ENCODE measurements at places on chromosomes 7 and 10.

DNA sequence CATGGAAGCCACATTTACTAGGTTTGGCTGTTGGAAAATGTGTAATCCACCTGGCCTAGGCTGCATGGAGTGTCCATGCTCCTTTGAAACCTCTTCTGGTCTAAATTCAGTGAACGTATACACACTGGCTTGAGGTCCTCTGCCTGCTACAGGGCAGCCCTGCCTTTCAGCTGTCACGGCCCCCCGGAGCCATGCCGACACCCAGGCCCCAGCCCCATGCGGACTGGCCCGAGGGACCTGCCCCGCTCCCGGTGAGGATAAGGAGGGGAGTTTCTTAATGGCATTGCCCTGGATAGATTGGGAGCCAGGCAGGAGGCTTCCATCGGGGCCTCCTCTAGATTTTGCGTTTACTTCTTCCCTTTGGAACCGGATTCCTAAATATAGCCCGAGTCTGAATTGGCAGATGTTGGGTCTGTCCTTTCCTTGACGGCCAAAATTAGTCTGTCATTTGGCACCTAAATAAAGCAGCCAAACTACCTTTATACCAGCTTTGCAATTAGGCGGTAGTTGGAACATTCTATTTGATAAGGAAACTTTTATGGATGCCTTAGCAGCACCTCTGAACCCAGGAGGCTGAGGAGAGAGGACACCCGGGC lies 72.1 kb upstream of the SH2B2 start:
- DNase-seq, result no peak

- DNase-seq, result no peak
Measured at GRCh38 chr7:37945336-37945735, 24.9 kb downstream of the EPDR1 start.

DNA sequence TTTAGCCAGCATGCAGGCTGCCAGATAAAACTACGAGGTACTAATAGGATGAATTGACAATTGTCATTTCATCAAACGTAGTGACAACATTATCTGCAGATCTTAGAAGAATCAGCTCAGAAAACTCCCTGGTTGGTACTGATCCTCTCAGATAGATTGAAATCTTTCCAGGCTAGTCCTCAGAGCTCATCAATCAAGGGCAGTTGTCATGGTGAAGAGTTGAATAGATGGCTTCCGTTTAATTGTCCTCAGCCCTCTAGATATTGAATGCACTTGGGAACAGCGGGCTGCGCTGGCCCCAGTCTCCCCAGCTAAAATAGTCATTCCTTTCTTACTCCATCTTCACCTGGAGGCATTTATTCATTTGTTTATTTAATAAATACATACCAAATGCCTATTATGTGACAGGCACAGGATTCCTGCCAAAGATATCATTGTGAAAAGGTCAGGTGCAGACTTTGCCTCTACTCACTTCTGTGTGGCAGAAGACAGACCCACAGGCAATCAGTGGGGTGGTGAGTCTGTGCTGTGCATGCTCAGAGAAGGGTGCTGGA lies 1081.6 kb downstream of the TYW1 start:
- no peak for DNase-seq

DNA sequence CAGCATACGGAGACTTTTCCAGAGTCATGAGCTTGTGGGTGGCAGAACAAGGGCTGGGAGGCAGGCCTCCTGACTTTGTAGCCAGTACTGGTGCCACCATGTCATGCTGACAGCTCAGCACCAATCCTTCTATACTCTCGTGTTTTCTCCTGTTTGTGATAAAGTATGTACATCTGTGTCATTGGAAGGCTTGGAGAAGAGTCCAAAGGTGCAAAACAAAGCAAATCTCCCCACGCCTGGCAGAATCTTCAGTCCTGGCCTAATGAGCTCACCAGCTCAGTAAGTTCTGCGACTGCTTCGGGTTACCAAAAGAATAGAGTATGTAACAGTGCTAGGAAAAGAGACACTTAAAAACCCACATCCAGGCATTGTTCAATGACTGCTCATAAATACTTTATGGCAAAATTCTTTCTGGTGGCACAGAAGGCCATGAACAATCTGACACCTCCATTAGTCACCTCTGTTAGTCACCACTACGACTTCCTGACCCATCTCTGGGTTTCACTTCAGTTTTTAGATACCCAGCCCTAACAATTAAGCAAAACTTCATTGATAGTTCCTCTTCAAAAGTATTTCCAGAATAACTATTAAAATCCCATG lies 24.5 kb downstream of the STEAP1 start:
- DNase-seq, result no peak

GRCh38 chr10:50538555-50539398 lies 85.0 kb downstream of the SGMS1 start:
- DNase-seq, result no peak

DNA sequence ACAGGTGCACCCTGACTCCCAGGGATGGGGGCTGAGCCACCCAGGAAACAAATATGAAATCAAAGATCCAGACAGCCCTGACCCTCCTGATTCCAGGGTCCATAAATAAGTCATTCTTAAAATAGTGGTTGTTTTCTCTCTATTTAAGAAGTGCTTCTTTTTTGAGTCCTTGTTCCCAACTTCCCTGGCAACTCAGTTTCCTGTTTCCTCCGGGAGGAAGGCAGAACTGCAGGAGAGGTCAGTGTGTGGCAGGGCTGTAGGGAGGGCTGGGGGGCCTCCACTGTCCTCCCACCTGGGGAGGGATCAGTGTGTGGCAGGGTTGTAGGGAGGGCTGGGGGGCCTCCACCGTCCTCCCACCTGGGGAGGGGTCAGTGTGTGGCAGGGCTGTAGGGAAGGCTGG lies 88.7 kb upstream of the PDGFA start:
- no peak for DNase-seq

- no peak for DNase-seq
Measured at GRCh38 chr7:42348071-42348470, 111.1 kb upstream of the GLI3 start.

- no peak for DNase-seq
Measured at GRCh38 chr10:78437998-78438906, 404.6 kb downstream of the RPS24 start.

GRCh38 chr7:113125728-113126127 lies 7.4 kb upstream of the SMIM30 start:
- DNase-seq, result no peak

GRCh38 chr10:43209074-43209455 lies 57.8 kb downstream of the RASGEF1A start:
- DNase-seq, result no peak

DNA sequence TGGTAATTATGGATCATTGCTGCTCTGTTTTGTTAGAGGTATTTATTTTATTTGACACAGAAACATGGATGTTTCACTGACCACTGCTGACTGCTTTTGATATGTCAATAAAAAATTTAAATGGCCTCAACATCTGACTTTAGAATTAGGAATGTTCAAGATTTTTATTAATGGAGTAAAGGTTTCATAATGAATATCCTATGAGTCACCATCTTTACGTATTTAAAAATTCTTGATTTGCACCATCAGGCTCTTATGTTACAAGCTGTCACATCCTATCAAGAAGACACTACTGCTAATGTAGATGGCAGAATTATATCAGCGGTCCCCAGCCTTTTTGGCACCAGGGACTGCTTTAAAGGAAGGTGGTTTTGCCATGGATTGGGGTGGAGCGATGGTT lies 578.7 kb upstream of the NRP1 start:
- no peak for DNase-seq

GRCh38 chr10:14478604-14479003 lies 147.9 kb upstream of the FRMD4A start:
- DNase-seq, result no peak

DNA sequence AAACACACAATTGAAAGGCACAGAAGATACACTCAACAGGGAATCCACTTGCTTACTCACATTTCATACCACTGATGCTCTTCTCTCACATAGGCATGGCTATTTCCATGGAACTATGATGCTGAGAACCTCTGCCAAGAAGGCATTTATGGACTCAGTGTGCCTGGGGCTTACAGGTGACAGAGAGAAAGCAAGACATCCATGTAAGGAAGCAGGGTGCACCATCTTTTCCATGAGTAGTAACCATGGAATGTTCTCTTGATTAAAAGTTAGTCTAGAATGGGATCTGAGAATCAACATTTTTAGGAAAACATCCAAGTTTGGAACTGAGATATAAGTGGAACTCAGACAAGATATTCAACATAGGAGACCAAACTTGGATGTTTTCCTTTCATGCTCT lies 52.5 kb upstream of the MACC1 start:
- DNase-seq, result no peak

DNA sequence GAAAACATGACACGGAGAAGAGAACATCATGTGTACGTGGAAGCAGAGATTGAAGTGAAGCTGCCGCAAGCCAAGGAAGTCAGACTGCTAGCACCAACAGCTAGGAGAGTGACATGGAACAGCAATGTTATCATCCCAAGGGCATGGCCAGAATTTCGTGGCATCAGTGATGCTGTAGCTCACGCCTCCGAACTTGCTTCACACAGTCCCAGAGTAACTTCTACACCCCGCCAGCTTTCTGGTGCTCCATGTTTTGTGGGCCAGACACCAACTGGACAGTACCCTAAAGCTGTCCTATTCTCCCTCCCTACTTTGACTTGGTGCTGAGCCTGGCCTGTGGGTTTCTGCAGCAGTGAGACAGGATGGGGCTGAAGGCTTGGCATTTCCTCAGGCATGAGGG lies 33.0 kb upstream of the EMX2 start:
- DNase-seq, result no peak

GRCh38 chr7:36147361-36147760 lies 5.7 kb upstream of the EEPD1 start:
- DNase-seq, result no peak

GRCh38 chr10:118506671-118507590 lies 88.5 kb downstream of the PRLHR start:
- no peak for DNase-seq

DNA sequence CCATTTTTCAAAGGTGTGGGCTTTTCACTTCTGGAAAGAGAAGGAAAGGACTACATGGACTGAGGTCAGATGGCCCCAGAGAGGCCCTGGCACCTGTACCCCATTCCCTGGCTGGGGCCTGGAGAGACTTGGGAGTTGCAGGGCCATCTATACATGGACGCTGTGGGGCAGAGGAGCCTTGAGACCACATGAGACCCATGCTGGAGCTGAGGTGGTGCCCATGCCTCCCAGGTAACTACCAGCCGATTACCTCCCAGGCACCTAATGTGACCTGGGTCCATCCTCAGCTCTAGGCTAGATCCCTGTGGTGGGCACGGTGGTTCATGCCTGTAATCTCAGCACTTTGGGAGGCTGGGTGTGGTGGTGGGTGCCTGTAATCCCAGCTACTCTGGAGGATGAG lies 81.3 kb downstream of the GPR26 start:
- DNase-seq, result no peak

DNA sequence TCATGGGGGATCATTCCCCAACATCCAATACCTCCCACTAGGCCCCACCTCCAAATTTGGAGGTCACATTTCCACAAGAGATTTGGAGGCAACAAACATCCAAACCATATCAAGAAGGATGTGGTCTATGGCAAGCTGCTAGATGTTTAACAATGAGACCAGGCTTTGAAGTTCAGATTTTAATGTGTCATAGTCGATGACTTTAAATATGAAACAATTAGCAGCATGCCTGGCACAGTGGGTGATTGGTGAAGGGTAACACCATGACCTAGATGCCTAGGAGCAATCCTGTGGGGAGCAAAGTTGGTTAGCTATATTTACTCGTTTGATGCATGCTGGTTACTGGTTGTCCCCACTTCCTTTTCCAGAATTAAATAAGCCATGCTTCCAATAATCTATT lies 356.4 kb upstream of the VWC2 start:
- no peak for DNase-seq

Data from stimulated activated CD8-positive, alpha-beta memory T cell treated with anti-CD3 and anti-CD28 coated beads, Interleukin-7, amount 100 ng/mL, for 1 hour (primary cell).